ENCODE measurements at places on chromosomes 4 and X. TPM values are rescaled to one million over a fixed set of nuclear protein-coding genes. Genes with fewer than 3 reads are reported as not detected.

- no peak for DNase-seq
Observed at GRCh38 chrX:11328134-11328533, 34.9 kb downstream of the AMELX start.

GRCh38 chrX:31272472-31272775, 200.6 kb upstream of the FTHL17 start:
- no peak for DNase-seq

PNMA3 gene
- 0.36 TPM for total RNA-seq

- no peak for DNase-seq
Observed at GRCh38 chr4:108850219-108850649, 87.4 kb upstream of the ETNPPL start.

MAGEC2 gene
- total RNA-seq = not detected

RCHY1 gene
- total RNA-seq = 28.2 TPM

- no peak for DNase-seq
Observed at GRCh38 chr4:109676886-109677285, 26.4 kb downstream of the CASP6 start.

AMOT gene
- 13.9 TPM for total RNA-seq

Data from lower leg skin (tissue), 4 donors.